RPMI7951 (cell line): ENCODE measurements at places on chromosomes 13 and 19. TPM values are rescaled to one million over a fixed set of nuclear protein-coding genes. Genes with fewer than 3 reads are reported as not detected.

Gene GRIK5
- not detected in 2 replicates for total RNA-seq

Gene ZNF835
- total RNA-seq, result 0.24 TPM in 1 of 2 replicates, not detected in the other

- no peak for DNase-seq
Observed at GRCh38 chr13:57450356-57450755, 181.2 kb upstream of the PCDH17 start.

DNA sequence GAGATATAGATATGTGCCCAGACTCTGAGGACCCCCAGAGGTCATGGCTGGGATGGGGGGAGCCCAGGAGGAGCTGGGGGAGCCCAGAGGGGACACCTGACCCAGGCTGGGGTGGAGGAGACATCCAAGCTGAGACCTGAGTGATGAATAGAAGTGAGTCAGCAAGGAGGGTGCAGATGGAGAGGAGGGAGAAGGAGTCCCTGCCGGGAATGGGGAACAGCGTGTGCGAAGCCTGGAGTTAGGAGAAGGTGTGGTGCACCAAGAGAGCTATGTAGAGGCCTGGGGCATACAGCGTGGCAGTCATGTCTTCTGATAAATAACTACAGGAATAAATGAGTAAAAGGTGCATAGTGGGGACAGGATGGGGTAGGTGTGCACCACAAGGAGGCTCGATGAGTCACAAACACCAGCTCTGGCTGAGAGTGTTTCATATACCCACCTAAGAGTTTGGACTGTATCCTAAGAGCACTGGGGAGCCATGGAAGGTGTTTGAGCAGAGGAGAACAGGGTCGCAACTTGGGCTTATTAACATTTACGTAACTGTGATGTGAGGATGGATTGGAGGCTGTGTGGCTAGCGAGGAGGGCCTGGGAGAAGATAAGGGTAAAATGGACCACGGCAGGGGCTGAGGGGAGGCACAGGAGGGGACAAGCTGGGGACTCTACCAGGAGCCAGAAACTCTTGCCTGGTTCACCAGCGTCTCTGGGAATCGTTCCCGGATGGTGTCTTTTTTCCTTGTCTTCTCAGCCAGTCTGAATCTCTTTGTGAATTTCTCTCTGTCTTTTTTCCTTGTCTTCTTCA is 1.4 kb downstream of the CEACAM18 start:
- no peak for DNase-seq

DNA sequence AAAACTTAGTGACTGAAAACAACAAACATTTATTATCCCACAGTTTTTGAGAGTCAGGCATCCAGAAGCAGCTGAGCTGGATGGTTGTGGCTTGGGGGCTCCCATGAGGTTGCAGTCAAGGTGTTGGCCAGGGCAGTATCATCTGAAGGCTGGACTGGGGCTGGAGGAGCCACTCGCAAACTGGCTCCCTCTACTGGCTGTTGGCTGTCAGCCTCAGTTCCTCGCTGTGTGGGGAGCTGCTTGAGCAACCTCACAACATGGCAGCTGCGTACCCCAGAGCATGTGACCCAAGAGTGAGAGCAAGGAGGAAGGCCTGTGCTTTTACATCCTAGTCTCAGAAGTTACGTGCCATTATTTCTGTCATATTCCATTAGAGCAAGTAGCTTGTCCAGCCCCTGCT is 9.7 kb downstream of the YJU2 start:
- no peak for DNase-seq

DNA sequence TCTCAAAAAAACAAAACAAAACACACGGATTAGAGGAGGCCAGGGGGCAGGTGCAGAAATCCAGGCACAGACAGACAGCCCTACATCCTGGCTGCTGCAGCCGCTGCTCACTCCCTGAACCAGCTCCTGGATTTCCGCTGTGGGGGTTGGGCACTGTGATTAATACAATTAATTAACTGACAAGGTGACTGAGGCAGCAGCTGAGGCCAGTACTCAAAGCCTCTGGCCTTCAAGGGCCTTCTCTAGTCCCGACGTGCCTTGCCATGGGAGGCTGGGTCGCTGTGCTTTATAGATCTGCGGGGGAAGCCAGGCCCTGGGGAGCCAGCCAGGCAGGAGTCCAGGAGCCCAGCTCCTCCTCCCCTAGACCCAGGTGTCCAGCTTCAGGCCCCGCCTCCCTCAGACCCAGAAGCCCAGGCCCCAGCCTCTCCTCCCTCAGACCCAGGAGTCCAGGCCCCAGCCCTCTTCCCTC is 4.6 kb downstream of the NECTIN2 start:
- no peak for DNase-seq

DNA sequence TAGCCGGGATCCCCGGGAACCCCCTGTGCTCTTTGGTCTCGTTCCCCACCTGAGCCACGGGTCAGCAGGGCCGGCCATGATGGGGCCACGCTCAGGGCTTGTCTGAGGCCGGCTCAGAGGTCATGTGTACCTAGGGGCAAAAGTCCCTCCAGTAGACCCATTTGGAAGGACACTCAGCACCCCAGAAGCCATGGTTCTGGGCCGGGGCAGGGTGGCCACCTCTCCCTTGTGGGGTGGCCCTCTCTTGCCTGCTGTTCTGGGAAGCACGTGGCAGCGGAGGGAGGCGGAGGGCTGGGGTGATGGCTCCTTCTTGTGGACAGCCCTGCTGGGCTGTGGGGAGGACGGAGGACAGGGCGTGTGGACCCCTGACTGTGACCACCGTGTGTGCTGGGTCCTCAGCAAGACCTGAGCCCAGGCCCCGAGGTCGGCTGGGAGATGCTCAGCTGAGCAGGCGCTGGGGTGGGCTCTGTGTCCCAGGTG is 6.4 kb upstream of the PEAK3 start:
- DNase-seq, result no peak

- no peak for DNase-seq
Observed at GRCh38 chr19:35143231-35143715, at the start of gene FXYD7. Gene FXYD7, plus strand, starts transcription at chr19:35143255. Its CDS starts 79 bp downstream, at chr19:35143334.

DNA sequence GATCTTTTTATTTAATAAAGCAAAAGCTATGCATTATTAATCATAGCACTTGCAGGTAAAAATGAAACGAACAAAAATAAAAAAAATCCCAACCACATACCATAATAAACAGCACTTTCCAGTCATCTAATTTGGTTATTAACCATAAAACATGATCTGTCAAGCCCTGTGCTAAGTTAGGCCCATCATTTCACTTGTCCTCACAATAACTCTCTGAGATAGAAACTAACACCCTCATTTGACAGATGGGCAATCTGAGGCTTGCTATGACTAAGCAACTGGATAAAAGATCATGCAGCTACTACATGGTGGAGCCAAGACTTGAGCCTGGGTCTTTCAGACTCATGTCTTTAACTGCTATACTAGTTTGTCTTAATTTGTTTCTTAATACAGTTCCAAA is 21.8 kb downstream of the PROSER1 start:
- no peak for DNase-seq

GRCh38 chr19:46717716-46718143 is 816 bp upstream of the PRKD2 start:
- peak; percentile 24 for DNase-seq

DNA sequence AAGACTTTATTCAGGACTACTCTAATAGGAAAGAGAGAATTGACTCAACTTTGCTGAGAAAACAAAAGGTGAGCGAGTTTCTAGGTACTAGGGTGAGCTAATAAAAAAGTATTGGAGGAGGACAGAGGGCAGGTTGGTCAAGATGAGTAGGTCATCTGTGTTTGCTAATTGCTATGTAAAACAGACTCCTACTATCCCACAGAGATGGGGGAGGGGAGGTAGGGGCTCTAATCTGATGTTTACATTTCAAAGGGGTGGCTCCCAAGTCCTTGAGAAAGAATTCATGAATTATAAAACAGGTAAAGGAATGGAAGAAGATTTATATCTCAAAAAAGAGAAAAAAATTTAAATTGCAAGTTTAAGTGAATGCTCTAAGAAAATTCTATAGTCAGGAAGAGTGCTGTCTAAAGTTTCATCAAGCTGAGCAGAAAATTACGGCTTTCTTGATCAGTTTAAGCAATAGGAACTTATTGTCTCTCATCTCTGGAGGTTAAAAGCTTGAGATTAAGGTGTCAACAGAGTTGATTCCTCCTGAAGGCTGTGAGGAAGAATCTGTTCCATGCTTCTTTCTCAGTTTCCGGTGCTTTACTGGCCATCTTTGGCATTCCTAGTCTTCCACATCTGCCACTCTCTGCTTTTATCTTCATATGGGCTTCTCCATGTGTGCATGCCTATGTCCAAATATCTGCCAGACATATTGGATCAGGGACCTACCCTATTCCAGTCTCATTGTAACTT is 790.3 kb downstream of the SLITRK5 start:
- DNase-seq, result no peak

DNA sequence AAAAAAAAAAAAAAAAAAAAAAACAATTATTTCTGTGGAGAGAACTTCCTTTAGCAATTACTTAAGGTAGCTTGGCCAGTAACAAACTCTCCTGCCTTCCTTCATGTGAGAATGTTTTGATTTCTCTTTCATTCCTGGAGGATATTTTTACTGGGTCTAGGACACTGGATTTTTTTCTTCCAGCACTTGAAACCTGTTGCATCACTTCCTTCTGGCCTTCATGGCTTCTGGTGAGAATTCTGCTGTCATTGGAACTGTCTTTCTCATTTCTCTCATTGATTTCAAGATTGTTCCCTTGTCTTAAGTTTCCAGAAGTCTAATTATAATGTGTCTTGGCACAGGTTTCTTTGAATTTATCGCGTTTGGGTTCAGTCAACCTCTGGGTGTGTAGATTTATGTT is 19.3 kb upstream of the RAB20 start:
- DNase-seq, result no peak

DNA sequence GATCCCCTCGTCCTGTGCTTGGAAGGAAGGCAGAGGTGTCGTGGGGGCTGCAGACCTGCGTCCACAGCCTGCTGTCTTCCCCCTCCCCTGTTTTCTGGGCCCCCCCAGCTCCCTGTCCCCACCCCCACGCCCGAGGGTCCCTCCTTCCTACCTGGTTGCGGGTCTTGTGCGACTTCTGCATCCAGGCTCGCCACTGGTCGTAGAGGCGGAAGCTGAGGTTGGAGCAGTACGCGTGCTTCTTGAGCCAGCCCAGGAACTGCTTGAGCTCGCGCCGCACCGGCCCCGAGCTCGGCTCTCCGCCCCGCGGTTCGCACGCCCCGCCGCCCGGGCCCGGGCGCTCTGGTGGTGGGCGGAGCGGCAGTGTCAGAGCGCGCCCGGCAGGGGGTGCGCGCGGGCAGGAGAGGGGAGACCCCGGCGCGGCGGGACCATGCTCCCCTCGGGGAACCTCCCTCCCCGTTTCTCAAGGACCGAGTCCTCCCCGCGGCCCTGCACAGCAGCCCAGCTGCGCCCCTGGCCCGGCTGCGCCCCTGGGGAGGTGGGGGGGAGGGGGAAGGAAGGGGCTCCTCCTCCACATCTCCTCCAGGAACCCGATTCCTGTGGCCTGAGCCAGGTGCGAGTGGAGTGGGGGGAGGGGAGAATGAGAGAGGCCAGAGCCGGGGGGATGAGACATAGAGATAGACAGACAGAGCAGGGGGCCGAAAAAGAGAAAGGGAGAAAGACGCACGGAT is 5.7 kb downstream of the REX1BD start:
- DNase-seq, result peak; percentile 69

GRCh38 chr19:44912854-44913253 is 1.6 kb upstream of the APOC1 start:
- DNase-seq, result peak; percentile 48

DNA sequence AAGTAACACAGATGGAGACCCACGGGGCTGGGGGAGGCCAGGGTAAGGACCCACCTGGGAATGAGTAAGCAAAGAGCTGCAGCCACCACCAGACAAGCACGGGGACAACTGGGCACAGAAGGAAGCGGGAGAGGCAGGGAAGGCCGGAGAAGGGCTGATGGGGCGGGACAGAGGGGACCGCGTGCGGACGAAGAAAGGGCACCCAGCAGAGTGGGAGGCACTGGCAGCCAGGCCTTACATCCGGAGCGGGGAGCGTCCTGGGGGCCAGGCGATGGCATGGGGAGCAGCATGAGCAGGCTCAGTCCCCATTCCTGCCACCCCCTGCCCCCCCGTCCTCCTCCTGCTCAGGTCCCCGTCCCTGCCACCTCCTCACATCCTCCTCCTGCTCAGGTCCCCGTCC is 3.0 kb downstream of the PROZ start:
- no peak for DNase-seq

GRCh38 chr19:12331211-12331941 is 2.1 kb downstream of the ZNF563 start:
- no peak for DNase-seq

DNA sequence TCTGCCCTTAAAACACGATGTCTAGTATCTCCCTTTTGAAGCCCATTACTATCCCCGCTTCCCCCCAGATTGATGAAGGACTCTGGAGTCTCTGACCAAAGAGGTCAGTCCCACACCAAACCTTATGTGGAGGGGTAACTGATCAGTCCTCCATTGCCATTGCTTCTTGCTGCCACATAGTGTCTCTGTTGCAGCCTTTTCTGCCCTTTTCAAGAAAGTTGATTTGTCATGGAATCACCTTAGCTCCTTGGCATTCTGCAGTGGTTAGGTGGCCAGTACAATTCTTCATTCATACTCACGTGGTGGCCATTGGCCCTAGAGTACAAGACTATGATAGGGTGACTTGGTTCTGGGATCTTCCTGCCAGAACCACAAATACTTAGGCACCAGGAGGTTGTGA is 8.4 kb upstream of the HTR2A start:
- DNase-seq, result peak; percentile 20

GRCh38 chr19:19062454-19063182 is 1.2 kb upstream of the SLC25A42 start:
- DNase-seq, result peak; percentile 70

GRCh38 chr19:34336781-34337271 is 28.2 kb upstream of the GPI start:
- peak; percentile 31 for DNase-seq

DNA sequence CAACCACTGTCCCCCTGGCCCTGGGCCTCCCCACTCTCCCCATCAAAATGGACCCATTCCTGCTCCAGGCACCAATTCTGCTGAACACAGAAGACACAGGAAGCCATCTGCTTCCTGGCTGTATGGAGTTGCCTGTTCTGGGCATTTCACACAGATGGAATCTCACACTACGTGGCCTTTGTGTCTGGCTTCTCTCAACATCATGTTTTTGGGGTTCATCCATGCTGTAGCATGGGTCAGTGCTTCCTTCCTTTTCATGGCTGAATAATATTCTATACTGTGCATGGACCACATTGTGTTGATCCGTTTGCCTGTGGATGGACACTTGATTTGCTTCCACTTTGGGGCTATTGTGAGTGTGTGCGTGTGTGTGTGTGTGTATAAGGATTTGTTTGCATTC is 15.0 kb upstream of the KLF2 start:
- no peak for DNase-seq

DNA sequence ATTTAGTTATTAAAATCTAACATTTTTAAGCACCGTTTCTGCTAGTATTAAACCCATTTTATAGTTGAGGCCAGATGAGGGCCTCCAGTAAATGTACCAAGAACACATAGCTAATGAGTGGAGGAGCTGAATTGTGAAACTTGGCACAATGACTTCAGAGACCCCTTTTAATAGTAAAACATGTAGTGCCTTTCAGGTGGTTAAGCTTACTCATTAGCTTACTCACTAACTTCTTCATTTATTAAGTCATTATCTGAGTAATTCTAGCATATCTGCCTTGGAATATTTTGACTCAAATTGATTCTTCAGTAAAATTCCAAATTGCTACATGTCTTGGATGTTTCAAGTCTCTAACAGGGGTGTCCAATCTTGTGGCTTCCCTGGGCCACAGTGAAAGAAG is 735.2 kb downstream of the LIG4 start:
- DNase-seq, result no peak
